LHCN-M2 (cell line): ENCODE measurements at places on chromosomes 1 and 21. TPM values are rescaled to one million over a fixed set of nuclear protein-coding genes. Genes with fewer than 3 reads are reported as not detected.

Gene FAM167B
- 0.23 TPM in 1 of 2 replicates, not detected in the other for total RNA-seq

Gene LYPD8
- total RNA-seq: not detected in 2 replicates

Gene LINGO4
- not detected in 2 replicates for total RNA-seq

Gene KRTAP20-2
- not detected in 2 replicates for total RNA-seq

Gene ETNK2
- 1.1 and 3.5 TPM in 2 replicates for total RNA-seq

Gene NSL1
- total RNA-seq: 36.2 and 55.0 TPM in 2 replicates

Gene PMVK
- 8.0 and 9.1 TPM in 2 replicates for total RNA-seq

Gene SPRR2F
- total RNA-seq: not detected in 2 replicates

Gene TTC39A
- total RNA-seq: not detected in 2 replicates

Gene GPR52
- 0.11 TPM in 1 of 2 replicates, not detected in the other for total RNA-seq

Gene PRMT2
- total RNA-seq: 144 and 150 TPM in 2 replicates

Gene CZIB
- 46.1 and 47.7 TPM in 2 replicates for total RNA-seq

Gene ACTA1
- total RNA-seq: 0.34 TPM in 1 of 2 replicates, not detected in the other

Gene ARMH1
- total RNA-seq: not detected in 2 replicates

Gene AGL
- 4.1 and 5.5 TPM in 2 replicates for total RNA-seq

Gene CFAP45
- total RNA-seq: 0.34 and 1.2 TPM in 2 replicates

GRCh38 chr1:207268337-207268736, 53.1 kb upstream of the CD55 start:
- DNase-seq: no peak

- DNase-seq: no peak
Measured at GRCh38 chr21:40043423-40043822, 176.2 kb downstream of the PCP4 start.

GRCh38 chr1:48530727-48531351, 58.8 kb upstream of the SPATA6 start:
- peak; percentile 44 for DNase-seq

- DNase-seq: no peak
Measured at GRCh38 chr1:36975642-36976041, 58.7 kb downstream of the GRIK3 start.

DNA sequence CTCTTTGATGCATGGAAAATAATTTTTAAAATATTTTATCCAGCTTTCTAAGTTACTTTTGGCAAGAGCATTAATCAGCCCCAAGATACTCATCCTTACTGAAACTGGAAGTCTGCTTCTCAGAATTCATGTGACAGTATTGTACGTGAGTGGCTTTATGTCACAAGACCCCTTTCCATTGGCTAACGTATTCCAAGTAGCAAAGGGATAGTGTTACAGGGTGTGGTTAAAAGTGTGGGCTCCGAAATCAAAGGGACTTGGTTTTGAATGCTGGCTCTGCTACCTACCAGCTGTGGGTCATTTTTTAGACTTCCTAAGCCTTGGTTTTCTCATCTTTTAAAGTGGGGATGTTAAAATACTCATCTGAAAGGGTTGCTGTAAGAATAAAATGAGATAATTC, 91.7 kb downstream of the RHOU start:
- DNase-seq: no peak

GRCh38 chr1:201938440-201939035, 7.8 kb downstream of the LMOD1 start:
- no peak for DNase-seq

- DNase-seq: no peak
Measured at GRCh38 chr1:85065550-85065949, 17.2 kb upstream of the MCOLN3 start.

GRCh38 chr1:3034162-3034561, 12.9 kb downstream of the ACTRT2 start:
- DNase-seq: no peak

DNA sequence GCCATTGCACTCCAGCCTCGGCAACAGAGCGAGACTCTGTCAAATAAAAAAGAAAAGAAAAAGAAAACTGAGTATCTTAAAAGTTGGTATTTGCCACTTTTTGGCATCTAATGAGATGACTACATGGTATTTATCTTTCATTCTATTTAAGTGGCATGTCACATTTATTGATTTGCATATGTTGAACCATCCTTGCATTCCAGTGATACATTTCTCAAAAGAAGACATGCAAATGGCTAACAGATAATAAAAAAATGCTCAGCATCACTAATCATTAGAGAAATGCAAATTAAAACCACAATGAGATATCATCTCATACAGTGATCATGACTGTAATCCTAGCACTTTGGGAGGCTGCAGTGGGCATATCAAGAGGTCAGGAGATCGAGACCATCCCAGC, 28.1 kb downstream of the SFPQ start:
- DNase-seq: no peak

GRCh38 chr1:15799928-15800835, 7.3 kb downstream of the UQCRHL start:
- peak; percentile 64 for DNase-seq

DNA sequence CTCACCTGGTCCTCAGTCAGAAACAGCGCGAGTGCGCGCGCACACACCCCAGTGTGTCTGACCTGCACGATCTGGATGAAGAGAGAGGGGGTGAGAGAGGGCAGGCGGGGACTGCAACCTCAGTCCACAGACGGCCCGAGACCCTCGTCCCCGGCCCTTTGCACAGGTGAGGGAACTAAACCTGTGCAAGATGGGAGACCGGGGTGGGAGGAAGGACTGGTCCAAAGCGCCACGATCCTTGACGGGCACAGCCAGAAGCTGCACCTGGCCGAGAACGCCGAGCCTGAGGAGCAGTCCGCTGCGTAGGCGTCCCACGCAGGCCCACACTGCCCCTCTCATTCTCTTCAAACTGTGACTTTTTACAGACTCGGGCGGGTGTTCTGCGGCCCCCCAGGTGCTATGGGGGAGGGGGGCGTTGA, 519 bp upstream of the IQCC start:
- DNase-seq: no peak

GRCh38 chr1:61202854-61203598, 120.7 kb downstream of the NFIA start:
- no peak for DNase-seq

GRCh38 chr1:237199026-237199425, 157.0 kb downstream of the RYR2 start:
- no peak for DNase-seq

GRCh38 chr21:37117204-37117603, 44.1 kb downstream of the TTC3 start:
- no peak for DNase-seq

GRCh38 chr21:30676737-30677136, 34.1 kb downstream of the KRTAP20-3 start:
- no peak for DNase-seq

- DNase-seq: no peak
Measured at GRCh38 chr1:72631449-72631848, 349.1 kb upstream of the NEGR1 start.

GRCh38 chr21:40271164-40271563, 403.9 kb downstream of the PCP4 start:
- no peak for DNase-seq

GRCh38 chr1:27941671-27942540, 7.1 kb downstream of the SMPDL3B start:
- DNase-seq: no peak

DNA sequence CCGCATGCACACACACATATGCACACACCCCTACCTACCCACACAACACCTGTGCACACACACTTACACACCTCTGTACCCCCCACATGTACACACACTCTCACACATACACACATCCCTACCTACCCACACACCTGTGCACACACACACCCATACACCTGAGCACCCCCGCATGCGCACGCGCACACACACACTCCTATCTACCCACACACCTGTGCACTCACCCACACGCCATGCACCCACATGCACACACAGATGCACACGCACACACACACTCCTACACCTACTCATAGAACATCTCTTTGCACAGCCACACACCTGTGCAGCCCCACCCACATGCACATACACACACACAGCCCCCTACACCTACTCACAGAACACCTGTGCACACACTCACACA, 15.5 kb upstream of the PADI2 start:
- no peak for DNase-seq

GRCh38 chr21:42543106-42543847, 29.6 kb downstream of the SLC37A1 start:
- no peak for DNase-seq

DNA sequence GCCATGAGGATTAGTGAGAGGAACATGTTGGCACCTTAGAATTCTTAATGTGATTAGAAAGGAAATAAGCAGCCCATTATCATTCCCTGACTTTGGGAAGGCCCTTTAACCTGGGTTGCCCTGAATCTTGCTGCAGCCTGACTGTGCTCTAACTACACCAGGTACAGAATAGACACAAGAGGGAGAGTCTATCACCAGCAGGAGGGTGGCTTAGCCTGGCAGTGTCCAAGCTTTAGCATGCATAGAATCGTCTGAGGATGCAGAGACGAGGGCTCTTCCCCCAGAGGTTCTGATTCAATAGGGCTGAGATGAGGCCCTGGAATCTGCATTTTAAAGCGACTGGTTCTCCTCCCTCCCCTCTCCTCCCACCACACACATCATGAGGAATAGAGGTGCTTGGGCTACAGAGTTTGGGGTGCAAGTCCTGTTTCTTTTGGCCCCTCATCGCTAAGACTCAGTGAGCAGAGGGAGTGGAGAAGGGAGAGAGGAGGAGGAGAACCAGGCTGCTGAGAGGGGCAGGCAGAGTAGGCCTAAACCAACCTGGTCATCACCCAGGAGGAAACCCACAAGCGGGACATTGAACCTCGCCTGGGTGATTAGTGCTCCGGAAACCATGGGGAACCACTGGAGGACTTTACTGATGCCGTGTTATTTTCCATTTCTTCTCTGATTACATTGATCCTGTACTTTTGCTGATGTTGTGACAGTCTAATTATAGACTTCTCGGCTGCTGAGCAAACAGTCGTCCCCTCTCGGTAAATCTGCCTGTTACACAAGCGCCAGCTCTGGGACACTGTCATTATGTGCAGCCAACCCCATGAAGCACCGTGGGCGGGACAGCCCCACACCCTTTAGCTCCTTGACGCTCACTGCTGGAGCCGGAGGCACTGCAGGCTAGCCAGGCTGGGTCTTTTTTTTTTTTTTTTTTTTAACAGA, 6.3 kb upstream of the TENT5C start:
- DNase-seq: no peak

DNA sequence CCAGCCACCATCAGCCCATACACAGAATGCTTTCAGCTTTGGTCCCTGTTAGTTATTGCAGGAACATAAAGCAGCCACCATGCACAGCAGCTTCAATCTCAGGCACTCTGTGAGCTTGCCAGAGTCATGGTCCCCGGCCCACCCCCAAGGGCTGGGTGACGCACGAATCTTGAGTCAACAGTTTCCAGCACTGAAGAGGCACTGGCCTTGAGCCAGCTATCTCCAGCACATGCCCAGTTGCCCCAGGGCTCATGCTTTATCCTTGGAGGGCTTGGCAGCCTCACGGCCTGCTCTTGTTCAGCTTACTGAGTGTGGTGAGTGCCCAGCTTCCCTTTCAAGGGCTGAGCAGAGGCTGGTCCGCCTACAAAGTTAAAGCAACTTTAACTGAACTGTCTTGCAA, 200.7 kb upstream of the RAB4A start:
- peak; percentile 18 for DNase-seq

- peak; percentile 75 for DNase-seq
Measured at GRCh38 chr1:211135342-211135950, 1.5 kb upstream of the KCNH1 start.

DNA sequence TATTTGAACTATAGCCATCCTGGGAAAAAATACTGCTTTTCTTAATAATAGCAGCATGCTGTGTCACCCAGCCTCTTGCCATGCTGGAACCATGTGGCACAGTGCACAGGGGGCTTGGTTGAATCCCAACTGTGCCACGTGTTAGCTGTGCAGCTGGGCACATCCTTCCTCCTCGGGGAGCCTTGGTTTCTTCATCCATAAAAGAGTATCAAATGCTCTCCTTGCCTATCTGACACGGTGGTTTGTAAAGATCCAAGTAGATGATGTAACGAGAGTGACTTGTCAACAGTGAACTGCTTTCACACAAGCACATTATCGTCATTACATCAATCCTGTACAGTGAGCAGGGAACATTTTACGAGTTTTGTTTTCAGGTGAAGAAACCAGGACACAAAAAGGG, 24.4 kb downstream of the VASH2 start:
- DNase-seq: no peak

GRCh38 chr1:162631546-162632191, 595 bp upstream of the DDR2 start:
- peak; percentile 87 for DNase-seq

GRCh38 chr1:60762911-60763310, 319.4 kb upstream of the NFIA start:
- DNase-seq: peak; percentile 22

GRCh38 chr1:171220081-171220420, 28.2 kb upstream of the FMO1 start:
- peak; percentile 54 for DNase-seq

DNA sequence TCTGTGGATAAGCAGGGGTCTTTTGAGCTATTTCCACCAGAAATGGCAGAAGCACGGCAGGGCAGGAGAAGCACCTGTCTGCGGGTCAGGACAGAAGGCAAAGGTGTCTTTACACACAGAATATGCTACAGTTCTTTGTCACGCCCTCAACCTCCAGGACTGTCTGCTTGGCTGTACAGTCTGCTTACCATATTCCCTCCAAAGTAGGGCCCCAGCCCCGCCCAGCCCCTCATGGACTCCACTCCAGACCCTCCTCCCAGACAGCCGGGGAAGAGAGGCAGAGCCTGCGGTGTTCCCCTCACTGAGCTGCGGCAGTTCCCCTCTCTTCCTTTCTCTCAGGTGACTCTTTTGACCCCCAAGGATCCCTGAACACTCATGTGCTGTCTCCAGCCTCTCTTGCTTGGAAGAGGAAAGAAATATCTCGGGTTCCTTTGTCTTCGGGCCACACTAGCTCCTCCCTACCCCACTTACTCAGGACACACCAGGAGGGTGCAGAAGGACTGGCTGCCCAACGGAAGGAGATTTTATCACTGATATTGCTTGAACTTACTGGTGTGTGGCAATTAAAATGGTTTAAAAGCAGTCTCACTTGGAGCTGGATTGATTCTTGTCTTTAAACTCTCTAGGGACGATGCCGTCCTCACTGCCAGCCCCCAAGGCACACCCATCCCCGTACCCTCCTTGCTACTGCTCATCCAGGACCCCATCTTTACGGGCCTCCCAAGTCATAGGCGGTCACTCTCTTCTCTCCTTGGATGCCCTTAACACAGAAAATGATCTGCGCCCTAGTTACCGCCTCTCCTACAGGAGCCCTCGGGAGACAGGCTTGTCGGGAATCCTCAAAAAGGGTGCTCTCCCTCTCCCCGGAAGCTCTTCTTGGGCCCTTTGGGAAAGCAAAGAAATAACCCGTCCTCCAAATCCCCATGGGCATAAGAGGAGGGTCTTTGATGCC, 169.7 kb downstream of the TOMM20 start:
- DNase-seq: no peak
